ENCODE measurements at places on chromosomes 7 and 10.

- DNase-seq: no peak
Measured at GRCh38 chr7:98300595-98301372, 19.3 kb downstream of the BRI3 start.

DNA sequence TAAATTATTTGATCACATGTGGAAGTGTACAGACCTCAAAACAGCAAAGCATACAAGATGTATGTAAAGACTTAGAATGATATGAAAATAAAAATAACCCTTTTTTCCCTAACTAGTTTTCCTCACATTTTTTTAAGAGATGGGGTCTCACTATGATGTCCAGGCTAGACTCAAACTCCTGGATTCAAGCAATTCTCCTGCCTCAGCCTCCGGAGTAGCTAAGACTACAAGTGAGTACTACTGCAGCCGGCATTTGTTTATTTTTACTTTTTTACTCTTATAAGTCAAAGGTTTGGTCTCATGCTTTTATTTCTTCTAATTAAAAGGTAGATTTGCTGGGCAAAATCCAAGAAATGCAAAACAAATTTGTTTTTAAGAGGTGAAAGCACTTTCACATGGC lies 124.4 kb upstream of the ASAH2 start:
- no peak for DNase-seq

DNA sequence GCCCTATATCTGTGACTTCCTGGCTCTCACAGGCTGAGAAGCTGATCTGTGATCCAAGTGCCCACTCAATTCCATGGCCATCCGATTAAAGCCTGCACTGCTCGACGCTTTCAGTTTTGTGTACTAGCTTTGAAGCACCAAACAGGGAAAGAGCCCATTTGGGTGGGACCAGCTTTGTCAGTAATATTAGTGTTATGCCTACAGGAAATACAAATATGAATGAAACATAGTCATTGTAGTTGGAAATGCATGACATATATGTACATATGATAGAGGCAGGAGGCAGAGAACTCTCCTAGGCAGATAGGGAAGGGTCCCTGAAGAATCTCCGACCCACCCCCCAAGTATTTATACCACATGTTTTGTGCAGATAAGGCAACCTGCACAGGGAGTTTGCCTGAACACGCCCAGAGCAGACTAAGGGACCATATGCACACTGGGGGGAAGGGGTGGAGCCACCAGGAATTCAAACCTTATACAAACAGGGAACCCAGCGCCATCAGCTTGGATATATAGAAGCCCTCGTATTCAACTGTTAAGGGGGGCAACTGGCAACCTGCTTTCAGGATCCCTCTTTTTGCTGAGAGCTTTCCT lies 653.2 kb downstream of the PARD3 start:
- DNase-seq: no peak

GRCh38 chr10:44384601-44385025 lies 284 bp downstream of the CXCL12 start:
- no peak for DNase-seq

GRCh38 chr7:1359051-1359400 lies 100.2 kb downstream of the MICALL2 start:
- no peak for DNase-seq

GRCh38 chr7:134420424-134421125 lies 38.3 kb downstream of the AKR1B1 start:
- no peak for DNase-seq

- no peak for DNase-seq
Measured at GRCh38 chr10:65544756-65545155, 1381.1 kb upstream of the LRRTM3 start.

DNA sequence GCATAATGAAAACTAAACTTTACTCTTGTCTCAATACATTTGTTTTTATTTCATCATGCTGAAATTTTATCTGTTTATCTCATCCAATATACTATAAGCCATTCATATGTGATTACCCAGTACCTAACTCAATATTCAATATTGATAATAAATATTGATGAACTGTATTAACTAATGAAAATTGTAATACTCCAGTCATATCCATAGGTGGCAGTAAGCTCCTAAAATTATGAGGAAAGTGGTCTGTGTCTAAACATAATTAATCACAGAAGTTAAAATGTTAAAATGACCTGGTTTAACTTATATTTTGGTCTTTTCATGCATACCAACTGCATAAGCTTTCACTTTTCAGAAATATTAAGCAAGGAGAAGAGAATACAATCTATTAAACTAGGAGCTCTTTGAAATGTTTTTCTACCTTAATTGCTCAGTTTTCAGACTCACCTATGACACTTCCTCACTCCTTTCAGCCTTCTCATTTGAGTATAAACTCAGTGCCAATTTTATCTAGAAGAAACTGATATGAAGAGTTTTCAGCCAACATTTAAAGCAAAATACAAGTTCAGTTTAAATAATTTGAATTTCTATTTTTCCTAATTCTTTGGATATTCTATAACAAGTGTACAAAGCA lies 30.5 kb upstream of the VWDE start:
- DNase-seq: no peak

DNA sequence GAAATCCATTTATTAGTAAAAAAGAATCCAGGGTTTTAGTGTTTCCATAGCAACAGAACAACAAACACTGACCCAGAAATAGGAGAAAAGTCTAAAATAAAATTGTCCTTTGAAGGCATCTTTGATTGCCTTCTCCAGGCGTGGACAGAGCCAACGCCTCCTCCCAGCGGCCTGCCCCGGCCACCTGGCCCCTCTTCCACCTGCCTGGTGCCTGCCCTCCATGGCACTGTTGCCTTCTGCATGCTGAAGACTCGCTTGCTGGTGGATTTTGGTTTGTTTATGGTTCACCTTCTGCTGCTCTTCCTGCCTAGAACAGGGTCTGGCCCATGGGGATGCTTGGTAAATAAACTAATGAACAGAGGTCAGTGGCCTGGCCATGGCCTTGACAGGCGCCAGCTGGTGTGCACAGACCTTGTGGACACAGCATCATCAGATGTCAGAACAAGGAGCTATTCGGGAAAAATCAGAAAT lies 107.4 kb downstream of the DYNC2I1 start:
- DNase-seq: no peak

DNA sequence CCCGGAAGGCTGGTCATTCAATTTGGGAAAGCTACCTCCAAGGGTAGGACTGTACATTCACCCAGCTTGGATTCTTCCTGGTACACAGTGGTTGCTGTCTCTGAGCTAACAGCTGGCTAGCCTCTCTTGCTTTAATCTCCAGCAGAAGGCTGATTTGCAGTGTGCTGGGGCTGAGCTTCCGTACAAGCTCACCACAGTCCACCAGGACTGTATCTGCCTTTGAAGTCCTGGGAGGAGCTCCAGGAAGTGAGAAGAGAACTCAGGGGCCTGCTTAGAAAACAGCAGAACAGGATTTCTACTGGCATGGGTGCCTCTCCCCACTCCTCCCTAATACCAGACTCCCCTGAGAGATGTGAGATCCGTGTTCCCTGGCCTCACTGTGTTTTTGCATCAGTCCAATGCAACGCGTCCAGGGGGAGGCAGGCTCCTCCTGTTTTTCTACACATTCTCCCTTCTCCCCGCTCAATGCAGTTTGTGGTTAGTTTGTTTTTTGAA lies 6.6 kb downstream of the AFAP1L2 start:
- no peak for DNase-seq

DNA sequence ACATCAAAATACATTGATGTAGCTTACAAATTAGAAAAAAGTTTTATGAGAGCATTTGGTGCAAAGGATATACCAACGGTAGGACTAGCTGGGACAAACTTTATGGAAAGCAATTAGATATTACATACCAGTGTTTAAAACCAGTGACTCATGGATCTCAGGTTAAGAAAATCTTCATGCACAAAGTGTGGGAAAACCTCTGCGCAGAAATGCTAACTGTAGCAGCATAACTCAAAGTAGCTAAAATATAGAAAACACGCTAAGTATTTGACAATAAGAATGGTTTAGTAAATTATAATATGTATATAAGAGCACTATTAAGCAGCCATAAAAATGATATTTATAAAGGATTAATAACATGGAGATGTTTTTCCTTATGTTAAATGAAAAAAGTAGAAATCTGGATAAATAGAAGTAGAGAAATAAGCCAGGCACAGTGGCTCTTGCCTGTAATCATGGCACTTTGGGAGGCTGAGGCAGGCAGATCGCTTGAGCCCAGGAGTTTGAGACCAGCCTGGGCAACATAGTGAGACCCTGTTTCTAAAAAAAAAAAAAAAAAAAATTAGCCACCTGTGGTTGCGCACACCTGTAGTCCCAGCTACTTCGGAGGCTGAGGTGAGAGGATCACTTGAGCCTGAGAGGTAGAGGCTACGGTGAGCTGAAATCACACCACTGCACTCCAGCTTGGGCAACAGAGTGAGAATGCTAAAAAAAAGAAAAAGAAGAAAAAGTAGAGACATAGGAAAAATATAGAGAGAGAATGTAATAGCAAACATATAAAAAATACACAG lies 37.2 kb downstream of the TBXAS1 start:
- no peak for DNase-seq

- DNase-seq: no peak
Measured at GRCh38 chr10:95260397-95260881, 30.4 kb downstream of the PDLIM1 start.

DNA sequence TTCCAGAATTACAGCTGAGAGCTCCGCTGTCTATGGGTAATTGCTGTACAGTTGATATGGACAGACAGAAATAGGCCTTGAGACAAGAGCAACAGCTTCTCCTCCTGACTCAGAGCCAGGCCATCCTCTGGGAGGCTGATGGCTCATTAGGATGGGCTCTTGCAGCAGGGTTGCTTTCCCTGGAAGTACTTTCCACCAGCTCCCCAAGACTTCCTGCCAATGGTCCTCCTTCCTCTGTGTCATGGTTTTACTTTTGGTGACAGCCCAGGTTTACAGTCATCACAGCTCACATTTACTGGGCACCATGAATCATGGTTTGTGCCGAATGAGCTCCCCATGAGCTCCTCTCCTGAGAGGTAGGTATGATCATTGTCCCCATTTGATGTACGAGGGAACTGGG lies 131.8 kb downstream of the HECW1 start:
- DNase-seq: no peak

- no peak for DNase-seq
Measured at GRCh38 chr10:116082206-116082605, 190.8 kb downstream of the GFRA1 start.

DNA sequence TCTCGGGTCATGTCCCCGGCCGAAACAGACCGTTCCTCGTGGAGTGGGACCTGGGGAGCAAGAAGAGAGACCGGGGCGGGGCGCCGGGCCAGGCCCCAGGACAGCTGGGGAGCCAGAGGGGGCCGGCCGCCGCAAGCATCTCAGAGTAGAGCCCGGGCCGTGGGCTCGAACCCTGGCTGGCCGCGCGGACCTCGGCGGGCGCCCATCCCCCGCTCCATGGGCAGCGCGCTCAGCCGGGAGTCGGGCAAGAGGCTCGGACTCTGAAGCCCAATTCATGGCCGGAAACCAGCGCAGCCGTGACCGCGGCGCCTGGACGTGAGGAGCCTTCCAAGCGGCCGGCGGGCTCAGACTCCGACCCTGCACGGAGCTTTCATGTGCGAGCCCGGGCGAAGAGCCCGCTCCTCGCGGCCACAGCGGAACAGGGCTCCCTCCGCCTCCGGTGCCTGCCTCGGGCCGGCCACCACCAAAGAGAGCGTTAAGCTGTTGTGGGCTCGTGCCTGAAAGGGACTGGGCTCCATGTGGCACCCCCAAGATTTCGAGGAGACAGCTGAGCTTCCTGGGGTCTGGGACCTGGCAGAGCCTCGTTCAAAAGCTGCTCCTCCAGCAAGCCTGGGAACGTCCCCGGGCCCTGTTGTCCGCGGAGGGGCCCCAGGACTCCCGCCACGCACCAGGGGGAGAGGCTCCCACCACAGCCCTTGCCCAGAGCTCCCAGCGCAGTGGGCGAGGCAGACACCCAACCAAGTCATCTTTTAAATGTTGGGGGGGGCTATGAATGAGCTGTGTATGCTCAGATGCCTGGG lies 757 bp upstream of the GRID1 start:
- no peak for DNase-seq

GRCh38 chr7:35777121-35777520 lies 23.7 kb upstream of the SEPTIN7 start:
- DNase-seq: no peak

- DNase-seq: no peak
Measured at GRCh38 chr10:119284679-119285096, 77.3 kb downstream of the GRK5 start.

DNA sequence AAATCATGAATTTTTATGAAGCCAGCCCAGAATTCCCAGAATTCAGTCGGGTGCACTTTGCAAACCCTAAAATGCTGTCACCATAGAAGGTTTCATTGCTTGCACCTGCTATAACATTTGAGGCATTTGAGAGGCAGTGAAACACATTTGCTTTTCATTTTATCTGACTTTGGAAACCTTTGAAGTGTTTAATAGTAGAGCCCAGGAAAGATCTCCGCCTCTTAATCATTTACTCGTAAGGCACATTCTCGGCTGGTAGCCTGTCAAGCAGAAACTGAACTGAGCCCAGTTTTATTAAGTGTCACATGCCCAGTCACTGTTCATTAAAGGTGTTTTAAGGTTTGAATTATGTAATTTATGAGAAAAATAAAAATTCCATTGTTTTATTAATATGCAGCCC lies 247.6 kb downstream of the EMX2 start:
- DNase-seq: no peak

GRCh38 chr7:27188386-27189294 lies 3.6 kb upstream of the HOXA11 start:
- DNase-seq: peak; percentile 44

GRCh38 chr10:72729528-72729927 lies 37.6 kb downstream of the MCU start:
- no peak for DNase-seq

GRCh38 chr10:11810313-11810766 lies 12.8 kb upstream of the PROSER2 start:
- no peak for DNase-seq

DNA sequence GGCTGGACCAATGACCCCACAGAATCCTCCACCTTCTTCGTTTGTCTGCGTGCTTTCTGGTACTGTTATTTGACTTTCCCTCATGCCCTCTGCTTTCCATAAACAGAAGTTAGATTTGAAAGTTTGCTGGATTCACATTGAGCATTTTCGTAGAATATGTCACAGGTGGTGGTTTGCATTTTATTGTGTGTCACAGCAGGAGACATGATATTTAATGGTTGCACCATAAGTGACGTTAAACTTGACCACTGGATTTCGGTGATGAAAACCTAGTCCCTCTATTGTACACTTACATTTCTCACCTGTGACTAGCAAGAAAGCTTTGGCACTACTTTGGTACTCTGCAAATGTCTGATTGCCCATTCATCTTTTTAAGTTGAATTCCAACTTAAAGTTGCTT lies 15.2 kb upstream of the MKX start:
- DNase-seq: no peak

GRCh38 chr7:381211-382042 lies 91.5 kb downstream of the FOXL3 start:
- peak; percentile 51 for DNase-seq

GRCh38 chr10:63502832-63503231 lies 18.4 kb upstream of the REEP3 start:
- no peak for DNase-seq

DNA sequence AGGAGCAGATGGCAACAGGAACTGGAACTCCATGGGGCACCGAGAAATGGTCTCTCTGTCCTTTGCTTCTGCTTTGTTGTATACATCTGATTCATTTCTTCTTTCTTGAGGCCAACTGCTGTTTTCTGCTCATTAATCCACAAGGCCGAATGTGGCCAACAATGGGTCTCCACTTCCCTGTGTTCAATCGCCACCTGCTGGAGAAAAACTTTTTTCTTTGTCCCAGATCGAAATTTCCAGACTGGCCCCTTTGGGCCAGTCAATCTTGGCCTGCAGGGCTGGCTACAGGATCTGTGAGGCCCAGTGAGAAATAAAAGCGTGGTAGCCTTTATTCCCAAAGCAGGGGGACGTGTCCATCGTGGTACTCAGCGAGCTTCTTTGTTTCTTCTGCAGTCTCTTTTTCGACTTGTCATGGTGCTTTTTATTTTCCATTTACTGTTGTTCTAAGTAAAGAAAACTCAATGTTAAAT lies 58.8 kb downstream of the PARP12 start:
- DNase-seq: peak; percentile 13

Data from central memory CD4-positive, alpha-beta T cell (primary cell).